SJSA1 (cell line): ENCODE measurements at places on chromosomes 1 and 21. TPM values are rescaled to one million over a fixed set of nuclear protein-coding genes. Genes with fewer than 3 reads are reported as not detected.

The FNDC5 gene
- 0.47 and 0.84 TPM in 2 replicates for total RNA-seq

The C4BPA gene
- not detected in 2 replicates for total RNA-seq

The RXFP4 gene
- total RNA-seq, result not detected in 2 replicates

The GUCA2B gene
- total RNA-seq, result not detected in 2 replicates

The HS2ST1 gene
- total RNA-seq, result 18.3 and 18.7 TPM in 2 replicates

The LIPI gene
- total RNA-seq, result not detected in 2 replicates

The MYOC gene
- 1.4 TPM in 1 of 2 replicates, not detected in the other for total RNA-seq

The HSPA6 gene
- 0.06 and 0.18 TPM in 2 replicates for total RNA-seq

The ERVH48-1 gene
- total RNA-seq, result not detected in 2 replicates

The RGS8 gene
- 0.37 TPM in 1 of 2 replicates, not detected in the other for total RNA-seq

The IKBKE gene
- 12.6 and 26.7 TPM in 2 replicates for total RNA-seq

The FLG2 gene
- total RNA-seq, result not detected in 2 replicates
